ENCODE measurements at places on chromosomes 5 and 9. TPM values are rescaled to one million over a fixed set of nuclear protein-coding genes. Genes with fewer than 3 reads are reported as not detected.

- DNase-seq = peak; percentile 79
These were observed 32.0 kb upstream of the TTLL11 start for GRCh38 chr9:122125158-122125508.

DNA sequence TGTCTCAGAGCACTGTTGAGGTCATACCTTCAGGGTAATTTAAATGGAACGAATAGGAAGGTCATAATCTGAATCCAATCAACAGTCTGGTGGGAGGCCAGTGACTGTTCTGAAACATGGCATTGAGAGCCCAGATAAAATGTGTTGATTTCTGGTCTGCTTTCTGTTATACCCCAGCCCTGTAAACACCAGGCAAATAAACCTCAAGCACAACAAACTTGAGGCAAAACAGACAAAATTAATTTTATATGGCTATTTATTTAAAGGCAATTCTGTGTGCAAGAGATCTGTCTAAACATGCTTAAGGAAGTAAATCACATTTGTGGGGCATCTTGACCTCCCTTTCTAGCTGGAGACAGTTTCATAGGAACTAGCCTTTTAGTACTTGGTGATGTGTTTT lies 140.9 kb upstream of the SPEF2 start:
- no peak for DNase-seq

GRCh38 chr5:94345257-94345656 lies 273.1 kb downstream of the KIAA0825 start:
- no peak for DNase-seq

Gene PDE6A
- total RNA-seq = 0.22 TPM

- no peak for DNase-seq
These were observed 135.7 kb upstream of the GDNF start for GRCh38 chr5:37975531-37975930.

- no peak for DNase-seq
These were observed 568.8 kb downstream of the PSAT1 start for GRCh38 chr9:78865737-78866136.
